ENCODE measurements at places on chromosomes 12 and 14.

- no peak for DNase-seq
Measured at GRCh38 chr14:61116369-61116768, 135.3 kb downstream of the SLC38A6 start.

DNA sequence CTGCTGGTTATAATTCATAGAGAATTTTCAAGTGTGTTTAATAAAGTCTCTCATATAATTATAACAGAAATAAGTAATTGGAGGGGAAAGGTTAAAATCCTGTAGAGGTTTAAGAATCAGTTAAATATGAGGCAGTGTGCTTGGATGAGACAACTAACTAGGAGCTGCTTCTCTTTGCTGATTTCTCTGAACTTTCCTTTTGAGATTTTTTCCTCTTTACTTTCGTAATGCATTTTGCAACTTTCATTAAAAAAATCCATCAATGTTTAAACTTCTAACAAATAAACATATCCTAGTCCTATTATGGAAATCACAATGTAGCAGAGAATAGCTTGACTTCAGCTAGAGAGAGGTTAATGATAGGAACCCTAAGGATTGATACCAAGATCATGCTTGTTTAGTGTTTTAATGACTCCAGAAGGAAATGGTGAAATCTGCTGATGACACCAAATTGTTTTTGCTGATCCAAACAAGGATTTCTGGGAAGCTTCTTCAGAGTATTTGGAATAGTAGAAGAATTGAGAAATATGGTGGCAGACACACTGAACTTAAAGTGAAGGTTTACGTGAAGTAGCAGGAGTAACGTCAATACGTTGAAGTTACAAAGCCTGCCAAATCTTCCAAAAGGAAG is 122.6 kb downstream of the RAD51B start:
- no peak for DNase-seq

DNA sequence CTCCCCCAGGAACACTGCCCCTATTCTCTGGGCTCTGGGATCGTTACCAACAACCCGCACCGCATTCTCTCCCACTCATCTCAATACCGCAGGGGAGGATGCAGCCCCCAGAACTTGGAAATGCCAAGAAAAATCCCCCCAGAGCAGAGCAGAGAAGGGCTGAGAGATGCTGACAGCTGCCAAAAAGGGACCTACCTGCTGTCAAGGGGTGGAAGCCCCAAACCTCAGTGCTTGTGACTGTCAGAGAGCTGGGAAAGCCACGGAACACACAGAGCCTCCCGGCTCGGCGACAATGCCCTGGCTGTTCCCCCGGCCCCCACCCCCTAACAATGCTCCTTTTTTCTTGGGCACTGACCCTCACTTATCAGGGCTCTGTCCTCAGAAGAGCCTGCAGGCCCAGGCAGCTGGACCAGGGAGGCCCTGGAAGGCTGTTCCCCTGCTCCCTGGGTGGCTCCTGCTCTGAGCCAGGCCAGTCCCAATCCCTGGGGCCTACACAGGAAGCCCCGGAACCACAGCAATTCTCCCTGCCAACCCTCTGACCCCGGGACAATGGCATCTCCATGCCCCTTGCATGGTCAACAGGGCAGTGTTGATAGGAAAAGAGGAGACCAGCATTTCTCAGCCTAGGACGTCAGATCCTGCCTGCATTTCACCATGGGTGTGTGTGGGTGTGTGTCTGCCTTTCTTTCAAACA is 78.9 kb downstream of the ITPK1 start:
- no peak for DNase-seq

DNA sequence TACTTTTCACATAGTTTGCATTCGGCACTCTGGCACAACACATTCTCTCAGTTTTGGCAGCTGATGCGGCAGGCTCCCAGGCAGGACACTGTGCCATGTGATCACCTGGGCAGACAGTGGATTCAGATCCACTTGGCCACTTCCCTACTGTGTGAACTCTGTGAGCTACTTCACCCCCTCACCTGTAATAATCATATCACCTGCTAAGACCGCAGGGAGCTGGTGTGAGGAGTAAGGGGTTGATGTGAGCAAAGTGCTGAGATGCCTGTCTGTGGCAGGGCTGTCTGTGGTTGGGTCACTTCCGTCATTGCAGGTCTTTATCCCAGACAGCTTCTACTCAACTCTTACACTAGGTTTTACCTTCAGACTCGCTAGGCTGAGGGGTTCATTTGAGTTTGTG is 50.4 kb upstream of the AMN start:
- no peak for DNase-seq

GRCh38 chr14:76227450-76228050 is 75.8 kb downstream of the GPATCH2L start:
- peak; percentile 63 for DNase-seq

DNA sequence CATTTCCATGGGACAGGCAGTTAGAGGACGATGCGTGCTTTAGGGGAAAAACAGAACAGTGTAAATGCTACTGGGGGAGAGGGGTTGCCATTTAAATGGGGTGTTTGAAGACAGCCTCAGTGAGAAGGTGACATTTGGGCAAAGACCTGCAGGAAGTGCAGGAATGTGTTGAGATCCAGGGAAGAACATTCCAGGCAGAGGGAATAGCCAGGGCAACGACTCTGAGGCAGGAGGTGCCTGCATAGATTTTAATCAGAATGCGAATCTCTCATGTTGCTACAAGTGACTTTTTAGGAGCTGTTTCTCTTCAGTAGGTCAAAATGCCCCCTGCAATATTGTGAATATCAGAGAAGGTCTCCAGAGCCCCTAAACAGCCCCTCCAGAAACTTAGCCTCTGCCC is 7.6 kb upstream of the SCARB1 start:
- DNase-seq = no peak

GRCh38 chr12:11891754-11892386 is 178.9 kb upstream of the BCL2L14 start:
- no peak for DNase-seq

DNA sequence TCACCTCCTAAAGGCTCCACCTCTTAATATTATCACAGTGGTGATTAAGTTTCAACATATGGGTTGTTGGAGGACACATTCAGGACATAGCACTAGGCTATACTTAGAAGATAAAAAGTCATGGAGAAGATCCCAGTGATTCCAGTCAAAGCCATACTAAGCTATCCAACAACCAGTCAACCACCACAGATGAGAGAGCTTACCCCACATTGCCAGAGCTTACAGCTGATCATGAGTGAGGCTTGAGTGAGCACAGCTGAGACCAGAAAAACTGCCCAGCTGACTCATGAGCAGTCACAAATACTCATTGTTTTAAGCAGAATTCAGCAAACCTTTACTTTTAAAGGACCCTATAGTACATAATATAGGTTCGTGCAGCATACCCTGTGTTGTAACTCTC is 85.1 kb downstream of the DRAM1 start:
- peak; percentile 34 for DNase-seq

GRCh38 chr12:45334396-45334795 is 118.5 kb downstream of the ANO6 start:
- DNase-seq = no peak

DNA sequence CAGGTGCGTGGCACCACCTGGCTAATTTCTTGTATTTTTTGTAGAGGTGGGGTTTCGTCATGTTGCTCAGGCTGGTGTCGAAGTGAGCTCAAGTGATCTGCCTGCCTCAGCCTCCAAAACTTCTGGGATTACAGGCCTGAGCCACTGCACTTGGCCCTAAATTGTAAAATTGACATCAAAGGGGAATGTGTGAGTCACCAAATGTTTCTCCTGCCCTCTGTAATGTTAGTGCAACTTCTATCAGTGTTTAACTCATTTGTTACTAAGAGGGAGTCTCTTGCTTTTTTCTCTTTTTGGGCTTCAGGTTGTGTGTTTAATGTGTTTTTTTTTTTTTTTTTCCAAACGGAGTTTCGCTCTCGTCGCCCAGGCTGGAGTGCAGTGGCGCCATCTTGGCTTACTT is 2.3 kb downstream of the TULP3 start:
- DNase-seq = peak; percentile 65

GRCh38 chr14:97270308-97270707 is 473.1 kb downstream of the VRK1 start:
- no peak for DNase-seq

DNA sequence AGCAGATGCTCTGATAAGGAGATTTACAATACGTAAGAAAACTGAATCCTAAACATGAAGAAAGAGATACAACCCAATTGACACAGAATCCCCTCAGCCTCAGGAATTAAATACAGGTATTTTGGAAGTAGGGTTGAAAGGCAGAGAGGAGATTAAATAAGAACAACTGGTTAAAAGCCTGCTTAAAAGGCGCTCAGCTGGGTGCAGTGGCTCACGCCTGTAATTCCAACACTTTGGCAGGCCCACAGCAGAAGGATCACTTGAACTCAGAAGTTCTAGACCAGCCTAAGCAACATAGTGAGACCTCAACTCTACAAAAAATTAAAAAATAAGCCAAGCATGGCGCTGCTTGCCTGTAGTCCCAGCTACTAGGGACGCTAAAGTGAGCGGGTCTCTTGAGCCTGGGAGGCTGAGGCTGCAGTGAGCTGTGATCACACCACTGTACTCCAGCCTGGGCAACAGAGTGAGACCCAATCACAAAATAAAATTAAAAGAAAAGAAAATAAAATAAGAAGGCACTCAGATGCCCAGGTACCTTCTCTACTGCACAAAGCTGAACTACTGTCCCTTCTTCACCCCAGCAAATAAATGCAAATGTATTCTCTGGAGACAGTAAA is 32.9 kb downstream of the MED13L start:
- DNase-seq = no peak

Measured in AG04450 (cell line).